ENCODE measurements at places on chromosomes 7 and 10.

GRCh38 chr7:110786328-110786965 is 304.5 kb upstream of the LRRN3 start:
- DNase-seq, result no peak

DNA sequence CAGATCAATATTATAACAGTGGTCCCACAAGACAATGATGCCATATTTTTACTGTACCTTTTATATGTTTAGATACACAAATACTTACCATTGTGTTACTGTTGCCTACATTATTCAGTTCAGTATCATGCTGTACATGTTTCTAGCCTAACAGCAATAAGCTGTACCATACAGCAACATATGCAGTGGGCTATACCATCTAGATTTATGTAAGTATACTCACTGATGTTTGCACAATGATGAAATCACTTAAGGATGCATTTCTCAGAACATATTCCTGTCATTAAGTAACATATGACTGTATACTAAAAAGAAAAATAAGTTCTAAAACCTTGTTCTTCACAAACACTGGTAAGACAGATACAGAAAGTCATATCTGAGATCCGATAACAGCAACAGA is 468.6 kb upstream of the SEMA3A start:
- DNase-seq, result no peak

DNA sequence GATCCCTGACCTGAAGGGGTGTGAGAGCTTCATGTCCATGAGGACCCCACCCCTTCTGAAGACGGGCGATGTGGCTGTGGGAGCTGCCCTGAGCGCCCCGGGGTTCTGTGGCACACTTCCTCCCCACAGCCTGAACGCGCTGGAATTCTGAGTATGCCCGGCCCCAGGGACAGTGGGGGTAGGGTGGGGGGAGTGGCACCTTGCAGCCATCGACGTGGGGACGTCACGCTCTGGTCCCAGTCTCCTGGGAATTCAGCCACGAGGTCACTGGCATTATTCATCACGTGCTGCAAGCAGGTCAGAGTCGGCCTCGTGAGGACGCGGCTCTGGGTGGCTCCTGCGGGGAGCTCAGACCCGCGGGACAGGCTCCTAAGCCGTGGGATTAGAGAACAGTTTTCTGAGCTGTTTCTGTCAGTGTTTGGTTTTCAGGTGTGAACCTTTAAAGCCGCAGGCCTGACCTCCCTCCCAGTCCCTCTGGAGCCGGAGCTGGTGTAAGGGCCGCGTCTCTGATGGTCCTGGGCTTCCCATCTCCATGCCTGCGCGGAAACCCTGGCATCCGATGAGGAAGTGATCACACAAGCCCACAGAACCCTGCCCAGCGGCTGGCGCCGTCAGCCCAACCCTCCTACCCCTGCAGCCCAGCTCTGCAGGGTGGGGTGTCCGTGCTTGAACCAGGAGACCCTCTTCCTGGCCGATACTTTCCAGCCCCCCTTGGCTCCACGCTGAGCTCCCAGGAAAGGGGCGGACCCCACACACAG is 16.1 kb downstream of the GPR146 start:
- no peak for DNase-seq

- no peak for DNase-seq
These were observed 64.6 kb downstream of the WDFY4 start for GRCh38 chr10:48749254-48749787.

DNA sequence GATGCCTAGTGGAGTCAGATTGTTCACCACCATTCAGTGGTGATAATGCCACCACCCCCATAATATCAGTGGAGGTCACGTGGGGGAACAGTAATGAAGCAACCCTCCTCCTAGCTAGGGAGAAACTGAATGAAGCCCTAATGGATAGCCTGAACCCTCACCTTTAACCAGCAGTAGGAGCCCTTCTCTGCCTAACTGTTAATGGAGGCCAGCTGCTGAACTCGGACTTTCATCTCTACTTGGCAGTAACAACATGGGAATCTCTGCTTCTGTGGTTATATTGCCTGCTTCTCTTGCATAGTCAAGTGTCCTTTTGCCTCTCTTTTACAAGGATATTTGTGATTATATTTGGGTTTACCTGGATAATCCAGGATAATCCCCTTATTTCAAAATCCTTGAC is 1097.9 kb downstream of the REEP3 start:
- DNase-seq, result no peak

GRCh38 chr10:52609626-52610240 is 162.9 kb downstream of the MBL2 start:
- DNase-seq, result no peak

- DNase-seq, result no peak
These were observed 70.0 kb upstream of the SFMBT2 start for GRCh38 chr10:7480742-7481367.

GRCh38 chr7:26664735-26665416 is 199.5 kb downstream of the SKAP2 start:
- no peak for DNase-seq

- DNase-seq, result no peak
These were observed 512.6 kb downstream of the PTPRN2 start for GRCh38 chr7:158074896-158075632.

- no peak for DNase-seq
These were observed 37.2 kb downstream of the PRSS2 start for GRCh38 chr7:142807855-142808460.

DNA sequence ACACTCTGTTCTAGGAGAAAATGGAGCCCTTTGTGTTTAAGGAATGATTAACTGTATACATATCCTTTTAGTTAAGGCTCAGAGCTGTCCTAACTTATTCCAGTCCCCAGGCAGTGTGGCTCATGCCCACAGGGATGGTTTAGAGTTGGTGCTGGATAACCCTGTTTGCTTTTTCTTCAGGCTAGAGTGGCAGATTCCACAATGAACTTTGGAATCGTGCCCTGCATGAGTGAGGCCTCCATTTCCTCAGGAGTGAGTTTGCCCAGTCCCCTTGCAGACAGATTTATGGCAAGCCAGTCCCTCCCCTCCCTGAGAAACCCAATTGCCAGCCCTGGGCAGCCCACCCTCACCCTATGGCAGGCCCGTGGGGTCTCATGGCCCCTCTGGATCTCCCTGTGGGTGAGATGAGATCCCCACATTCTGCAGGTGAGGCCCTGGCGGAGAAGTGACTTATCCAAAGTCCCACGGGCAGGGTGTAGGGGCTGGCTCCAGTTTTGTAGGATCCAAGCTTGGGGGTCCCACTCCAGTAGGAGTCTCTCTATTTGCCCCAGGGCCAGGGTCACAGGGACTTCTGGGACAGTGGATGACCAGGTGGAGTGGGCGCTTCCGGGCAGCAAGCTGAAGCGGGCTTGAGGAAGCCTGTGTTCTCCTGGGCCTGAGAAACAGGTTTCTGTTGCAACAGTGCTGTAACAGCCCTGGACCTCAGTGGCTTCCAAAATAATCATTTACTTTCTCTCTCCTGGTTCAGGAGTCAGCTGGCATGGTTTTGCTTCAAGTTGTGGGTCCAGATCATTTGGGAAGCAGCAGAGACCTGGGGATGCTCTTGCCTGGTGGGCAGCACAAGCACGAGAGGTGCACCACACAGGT is 9.0 kb upstream of the COMTD1 start:
- no peak for DNase-seq

GRCh38 chr7:33774762-33775523 is 130.4 kb upstream of the BMPER start:
- DNase-seq, result no peak

- no peak for DNase-seq
These were observed 4.4 kb downstream of the DOCK4 start for GRCh38 chr7:112201839-112202238.

- DNase-seq, result no peak
These were observed 9.4 kb upstream of the AKR1B15 start for GRCh38 chr7:134539380-134540004.

- DNase-seq, result no peak
These were observed 33.1 kb downstream of the SCRN1 start for GRCh38 chr7:29956487-29956836.

GRCh38 chr10:52623761-52624160 is 148.8 kb downstream of the MBL2 start:
- DNase-seq, result no peak

GRCh38 chr10:70786799-70787415 is 1.7 kb upstream of the TBATA start:
- DNase-seq, result no peak

- no peak for DNase-seq
These were observed 47.7 kb downstream of the GNAT3 start for GRCh38 chr7:80464211-80464610.

- no peak for DNase-seq
These were observed 141.6 kb upstream of the UNC5B start for GRCh38 chr10:71070741-71071140.
